ENCODE measurements at places on chromosomes 3 and 15.

DNA sequence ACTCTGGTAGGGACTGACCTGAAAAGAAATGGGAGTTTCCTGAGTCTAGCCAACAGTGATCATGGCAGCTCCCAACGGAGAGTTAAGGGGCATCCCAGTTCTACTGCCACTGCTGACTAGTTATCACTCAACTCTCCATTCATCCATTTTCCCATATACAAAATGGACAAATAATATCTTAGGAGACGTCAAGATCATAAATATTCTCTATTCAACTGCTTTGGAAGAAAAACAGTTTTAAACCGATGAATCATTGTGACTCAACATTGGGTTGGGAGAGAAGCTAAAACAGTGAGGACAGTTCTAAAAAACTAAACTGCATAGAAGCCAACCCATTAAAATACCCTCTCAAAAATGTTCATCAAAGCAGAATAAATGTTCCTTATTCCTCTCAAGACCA lies 57.6 kb upstream of the CHRM5 start:
- no peak for ATAC-seq

GRCh38 chr3:11074451-11074850 lies 79.8 kb upstream of the HRH1 start:
- no peak for ATAC-seq

DNA sequence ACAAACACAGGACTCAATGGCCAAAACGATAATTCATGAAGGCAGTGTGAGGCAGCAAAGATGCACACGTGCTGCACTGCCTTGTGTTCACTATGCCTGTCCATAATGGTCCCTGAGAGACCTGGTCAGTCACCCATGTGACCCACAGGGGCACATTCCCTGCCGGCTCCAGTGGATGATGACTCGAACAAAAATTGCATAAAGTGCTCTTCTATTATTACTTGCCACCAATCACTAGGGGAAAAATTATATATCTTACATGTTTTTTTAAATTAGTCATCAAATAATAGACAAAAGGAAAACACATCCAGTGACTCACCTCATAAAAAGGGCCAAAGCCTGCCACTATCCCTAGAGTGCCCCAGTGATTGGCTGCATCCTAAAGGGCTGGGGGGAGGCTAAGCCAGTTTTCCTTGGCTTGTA lies 47.5 kb downstream of the UBP1 start:
- peak; percentile 38 for ATAC-seq

GRCh38 chr15:90646662-90647305 lies 70.4 kb upstream of the BLM start:
- no peak for ATAC-seq

- no peak for ATAC-seq
Observed at GRCh38 chr15:67197364-67197695, 57.1 kb downstream of the AAGAB start.

GRCh38 chr3:10085738-10086137 lies 22.3 kb downstream of the FANCD2OS start:
- peak; percentile 87 for ATAC-seq

DNA sequence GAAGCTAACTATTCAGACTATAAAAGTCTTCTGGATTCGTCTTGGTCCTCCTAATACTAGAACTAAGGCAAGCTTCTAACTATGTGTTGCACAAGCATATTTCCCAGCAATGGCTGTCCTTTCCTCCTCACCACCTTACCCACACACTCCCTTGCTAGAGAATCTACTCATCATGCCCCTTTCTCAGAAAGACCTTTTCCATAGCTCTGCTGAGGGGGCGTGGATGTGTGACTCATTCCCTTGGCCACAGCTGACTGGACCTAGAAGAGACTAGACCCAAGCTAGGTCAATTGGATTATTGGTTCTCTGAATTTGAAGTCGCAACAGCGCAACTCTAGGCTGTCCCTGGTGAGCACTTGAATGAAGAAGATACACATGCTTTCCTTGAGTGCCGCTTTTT lies 47.1 kb downstream of the ERC2 start:
- no peak for ATAC-seq

GRCh38 chr3:168475704-168476103 lies 380.0 kb upstream of the GOLIM4 start:
- ATAC-seq = no peak

GRCh38 chr3:150133293-150133692 lies 162.6 kb upstream of the PFN2 start:
- no peak for ATAC-seq

DNA sequence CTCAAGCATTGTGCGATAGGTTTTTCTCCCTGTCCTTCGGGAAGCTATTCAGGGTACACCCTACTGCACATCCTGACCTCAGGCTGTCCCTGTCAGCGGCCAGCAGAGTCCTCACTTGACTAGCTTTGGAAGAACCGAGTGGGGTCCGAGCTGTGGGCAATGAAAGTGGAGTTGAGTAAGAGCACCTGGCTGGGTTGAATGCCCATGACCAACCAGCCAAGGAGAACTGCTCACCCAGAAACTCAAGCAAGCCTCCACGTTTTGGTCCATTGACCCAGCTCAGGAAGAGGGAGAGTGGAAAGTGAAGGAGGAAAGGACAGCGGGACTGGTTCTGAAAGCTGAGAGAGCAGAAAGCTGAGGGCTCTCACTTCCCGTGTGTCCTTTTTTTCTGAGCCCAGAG lies 36.0 kb upstream of the HDGFL3 start:
- ATAC-seq = no peak

DNA sequence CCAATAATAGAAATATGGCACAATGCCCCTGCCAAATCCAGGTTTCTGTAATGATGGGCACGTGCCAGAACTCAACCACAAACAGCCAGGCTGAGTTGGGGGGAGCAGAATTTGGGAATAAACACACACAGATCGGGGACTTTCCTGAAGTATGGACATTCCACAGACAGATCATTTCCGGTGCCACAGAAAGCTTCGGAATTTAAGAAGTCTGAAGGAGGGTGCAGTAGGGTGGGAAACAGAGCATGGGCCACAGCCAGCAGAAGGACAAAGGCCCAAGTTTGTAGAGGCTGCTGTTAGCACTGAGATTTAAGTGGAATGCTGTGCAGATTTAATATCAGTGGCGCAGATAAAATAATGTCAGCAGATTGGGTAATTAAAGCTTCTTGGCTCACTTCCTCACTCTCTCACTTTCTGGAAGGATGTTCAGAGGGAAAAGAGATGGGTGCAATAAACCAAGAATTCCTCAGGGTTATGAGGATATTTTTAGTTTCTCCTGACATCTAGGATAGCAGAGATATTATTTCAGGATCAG lies 67.4 kb downstream of the MYLK start:
- ATAC-seq = no peak

DNA sequence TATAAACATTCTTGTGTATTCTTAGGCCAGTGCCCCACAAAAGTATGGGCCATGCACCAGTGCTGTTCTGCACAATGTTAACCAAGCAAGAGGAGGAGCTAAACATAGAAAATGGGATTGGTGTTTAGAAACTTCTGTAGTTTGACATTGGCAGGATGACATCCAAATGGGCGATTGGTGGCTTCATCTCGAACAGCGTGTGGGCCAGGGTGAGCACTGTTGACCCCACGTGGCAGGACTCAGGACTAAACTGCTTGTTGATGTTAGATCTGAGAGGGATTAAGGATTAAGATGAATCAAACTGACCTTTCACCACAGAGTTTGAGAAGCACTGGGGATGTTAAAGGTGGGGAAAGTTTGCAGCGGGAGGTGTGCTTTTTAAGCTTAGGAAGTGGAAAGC lies 31.9 kb downstream of the ZNF710 start:
- no peak for ATAC-seq

DNA sequence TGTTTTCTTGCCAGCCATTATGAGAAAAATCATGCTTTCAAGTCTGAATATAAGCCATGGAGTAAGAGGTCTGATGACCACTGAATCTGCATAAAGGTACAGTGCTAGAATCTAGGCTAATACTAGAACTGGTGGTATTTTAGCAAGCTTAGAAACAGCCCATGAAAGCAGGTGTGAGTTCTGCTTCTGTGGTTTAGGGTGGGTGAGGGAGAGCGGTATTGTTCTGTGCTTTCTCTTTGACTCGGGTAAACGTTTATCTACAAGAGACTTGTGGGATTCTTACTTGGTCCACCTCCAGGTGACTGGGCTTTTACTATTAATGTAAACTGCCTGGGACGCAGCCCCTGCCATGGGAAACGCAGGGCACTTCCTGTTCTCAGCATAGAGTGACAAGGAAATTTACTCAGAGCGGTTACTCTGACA lies 55.2 kb downstream of the PGPEP1L start:
- no peak for ATAC-seq

GRCh38 chr15:47987908-47988532 lies 132.8 kb upstream of the SLC24A5 start:
- peak; percentile 87 for ATAC-seq

- peak; percentile 22 for ATAC-seq
Observed at GRCh38 chr15:40054855-40055575, 16.0 kb upstream of the SRP14 start.

DNA sequence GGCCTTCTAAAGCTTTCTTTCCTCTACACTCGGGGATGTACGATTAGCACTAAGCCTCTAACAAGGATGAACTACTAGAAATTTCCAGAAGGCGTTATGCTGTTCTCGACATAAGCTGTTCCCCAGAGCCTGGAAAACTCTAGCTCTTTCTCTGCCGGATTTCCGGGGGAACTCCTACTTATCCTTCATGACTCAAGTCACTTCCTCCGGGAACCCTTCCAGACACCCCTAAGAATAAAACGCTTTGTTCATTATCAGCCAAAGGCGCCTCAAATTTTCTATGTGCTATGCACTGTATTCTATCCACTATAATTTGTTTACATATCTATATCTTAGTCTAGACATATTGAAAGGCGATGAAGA lies 455 bp upstream of the SNAP23 start:
- peak; percentile 9 for ATAC-seq

- ATAC-seq = no peak
Observed at GRCh38 chr15:50767332-50767861, 1.9 kb upstream of the SPPL2A start.

DNA sequence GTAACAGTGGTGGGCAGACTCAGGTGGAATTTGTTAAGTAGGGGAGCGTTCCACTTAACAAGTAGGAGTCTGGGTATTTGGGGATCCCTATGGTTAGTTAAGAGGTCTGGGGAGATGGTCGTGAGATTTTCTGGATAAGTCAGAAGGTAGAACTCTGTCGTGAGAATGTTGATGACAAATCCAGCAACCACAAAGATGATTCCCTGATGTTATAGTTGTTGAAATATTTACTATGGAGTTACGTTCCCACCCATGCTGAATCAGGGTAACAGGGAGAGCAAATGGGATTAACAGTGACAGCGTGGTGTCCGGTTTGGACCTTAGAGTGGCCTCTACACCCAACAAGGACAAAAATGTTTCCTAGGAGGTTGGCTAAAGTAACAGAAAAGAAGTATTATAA lies 110.8 kb downstream of the MFSD1 start:
- ATAC-seq = no peak

DNA sequence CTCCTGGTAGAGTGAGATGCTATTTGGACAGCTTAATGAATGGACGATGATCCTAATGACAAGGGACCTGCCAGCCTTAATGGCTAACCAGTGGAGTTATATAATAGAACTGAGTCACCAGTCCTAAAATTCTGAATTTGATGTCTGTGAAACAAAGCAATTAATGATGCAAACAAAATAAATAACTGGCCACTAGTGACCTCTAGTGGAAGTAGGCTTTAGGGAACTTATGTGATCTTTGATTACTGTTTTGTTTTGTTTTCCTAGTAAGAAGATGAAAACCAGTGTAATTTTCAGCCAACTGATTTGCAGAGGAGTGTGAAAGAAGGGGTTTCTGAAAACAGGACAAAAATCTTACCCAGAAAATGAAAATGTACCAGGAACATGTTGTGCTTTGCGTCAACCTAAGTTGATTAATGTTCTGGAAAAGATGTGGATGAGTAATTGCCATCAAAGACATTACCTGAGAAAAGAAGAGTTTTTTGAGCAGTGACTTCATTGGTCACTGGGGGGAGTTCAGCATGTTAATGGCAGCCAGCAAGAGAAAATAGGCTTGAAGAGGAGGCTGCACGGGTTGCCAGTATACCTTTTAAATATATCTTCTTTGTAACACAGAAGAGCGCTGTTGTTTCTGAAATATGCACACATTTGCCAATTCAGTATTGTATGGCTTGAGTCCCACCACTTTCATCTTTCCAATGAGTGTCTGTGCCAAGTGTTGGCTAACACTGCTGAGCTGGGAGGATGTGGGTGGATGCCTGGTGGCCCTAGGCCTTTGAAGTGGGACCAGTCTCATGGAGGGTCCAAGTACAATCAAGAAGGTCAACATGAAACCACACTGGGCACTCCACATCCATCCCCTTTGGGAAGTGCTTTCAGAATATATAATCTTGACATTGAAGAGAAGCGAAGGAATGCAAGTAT lies 9.3 kb downstream of the VEPH1 start:
- no peak for ATAC-seq

GRCh38 chr3:150757364-150757763 lies 5.6 kb downstream of the SIAH2 start:
- ATAC-seq = no peak

DNA sequence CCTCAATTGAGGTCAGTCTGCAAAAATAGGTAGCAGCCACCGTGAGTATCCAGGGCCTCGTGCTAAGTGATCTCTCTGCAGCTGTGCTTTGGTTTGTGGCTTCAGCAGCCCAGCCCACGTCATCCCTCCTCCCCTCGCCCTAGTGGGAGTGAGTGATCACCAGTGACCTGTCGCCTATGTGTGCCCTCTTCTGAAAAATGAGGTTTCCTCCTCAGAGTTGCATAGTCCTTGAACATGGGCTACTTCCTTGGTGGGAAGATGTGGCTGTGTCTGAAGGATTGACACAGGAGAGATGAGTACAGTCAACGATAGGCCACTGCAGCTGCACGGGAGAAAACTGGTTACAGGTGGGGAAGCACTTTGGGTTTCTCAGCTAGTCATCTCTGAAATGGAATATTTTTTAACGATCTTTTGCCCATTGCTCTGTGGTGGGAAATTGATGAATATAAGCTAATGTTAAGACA lies 144.8 kb upstream of the BHLHE40 start:
- ATAC-seq = no peak

DNA sequence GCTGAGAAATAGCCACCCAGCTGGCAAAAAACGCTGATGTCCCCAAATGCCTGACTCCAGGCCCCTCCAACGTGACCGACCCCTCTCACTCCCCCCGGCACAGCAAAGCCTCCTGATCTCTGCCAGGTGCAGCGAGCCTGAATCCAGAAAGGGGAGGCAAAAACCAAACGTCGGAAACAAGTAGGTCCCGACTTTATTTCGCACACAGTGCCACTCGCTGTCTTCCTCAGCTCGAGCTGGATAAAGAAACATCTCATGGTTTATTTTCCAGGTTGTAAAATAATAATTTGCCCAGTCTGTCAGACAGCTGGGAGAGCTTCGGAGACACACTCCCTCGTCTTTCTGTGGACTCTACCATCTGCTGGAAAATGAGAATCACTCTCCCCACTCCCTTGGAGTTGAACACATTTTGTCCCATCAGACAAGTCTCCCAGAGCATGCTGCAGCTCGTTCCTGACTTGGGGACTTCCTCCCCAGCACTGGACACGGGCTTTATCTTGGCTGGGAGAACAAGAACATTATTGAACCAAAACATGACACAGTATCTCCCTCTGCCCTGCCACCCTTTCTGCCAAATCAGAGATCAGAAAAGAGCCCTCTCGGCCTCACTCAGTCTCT lies 142.8 kb downstream of the NUP210 start:
- no peak for ATAC-seq

GRCh38 chr3:62445275-62445674 lies 71.9 kb upstream of the FEZF2 start:
- ATAC-seq = no peak
